ENCODE measurements at places on chromosomes 6 and 20.

DNA sequence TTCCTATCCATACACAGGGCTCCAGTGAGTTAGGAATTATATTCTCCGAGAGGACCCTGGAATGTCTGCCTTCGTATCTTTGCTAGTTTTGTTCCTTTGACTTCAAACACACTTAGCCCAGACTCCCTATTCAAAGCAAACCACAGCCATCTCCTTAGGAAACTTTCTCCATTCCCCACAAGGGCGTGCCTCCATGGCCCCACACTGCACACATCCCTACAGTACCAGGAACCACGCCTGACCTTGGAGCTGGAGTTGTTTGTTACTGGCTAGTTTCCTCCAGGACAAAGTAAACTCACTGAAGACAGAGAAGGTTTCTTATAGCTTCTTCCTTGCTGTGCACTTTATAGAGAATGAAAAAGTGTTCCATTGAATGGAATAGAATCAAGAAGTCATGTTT is 412.8 kb upstream of the AGPAT4 start:
- no peak for DNase-seq

- DNase-seq, result no peak
Observed at GRCh38 chr6:123829302-123829953, 25.8 kb downstream of the NKAIN2 start.

DNA sequence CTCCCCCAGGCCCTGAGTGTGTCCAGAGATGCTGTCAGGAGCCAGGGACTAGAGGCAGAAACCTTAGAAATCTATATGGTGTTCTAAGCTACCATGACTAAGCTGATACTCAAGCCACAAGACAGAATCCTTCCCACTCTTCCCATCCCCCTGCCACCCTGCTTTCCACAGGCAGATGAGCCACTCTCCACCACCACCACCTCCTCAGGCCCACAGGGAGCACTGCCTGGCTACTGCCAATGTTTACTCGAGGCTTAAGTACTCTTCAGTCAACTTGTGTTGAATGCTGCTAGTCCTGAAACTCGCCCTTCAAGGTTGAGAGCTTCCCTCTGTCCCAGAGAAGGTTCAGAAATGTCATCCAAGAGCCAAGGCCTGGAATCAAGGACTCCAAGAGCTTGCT is 56.2 kb downstream of the CENPW start:
- DNase-seq, result no peak

GRCh38 chr20:33944914-33945313 is 48.8 kb upstream of the RALY start:
- no peak for DNase-seq

DNA sequence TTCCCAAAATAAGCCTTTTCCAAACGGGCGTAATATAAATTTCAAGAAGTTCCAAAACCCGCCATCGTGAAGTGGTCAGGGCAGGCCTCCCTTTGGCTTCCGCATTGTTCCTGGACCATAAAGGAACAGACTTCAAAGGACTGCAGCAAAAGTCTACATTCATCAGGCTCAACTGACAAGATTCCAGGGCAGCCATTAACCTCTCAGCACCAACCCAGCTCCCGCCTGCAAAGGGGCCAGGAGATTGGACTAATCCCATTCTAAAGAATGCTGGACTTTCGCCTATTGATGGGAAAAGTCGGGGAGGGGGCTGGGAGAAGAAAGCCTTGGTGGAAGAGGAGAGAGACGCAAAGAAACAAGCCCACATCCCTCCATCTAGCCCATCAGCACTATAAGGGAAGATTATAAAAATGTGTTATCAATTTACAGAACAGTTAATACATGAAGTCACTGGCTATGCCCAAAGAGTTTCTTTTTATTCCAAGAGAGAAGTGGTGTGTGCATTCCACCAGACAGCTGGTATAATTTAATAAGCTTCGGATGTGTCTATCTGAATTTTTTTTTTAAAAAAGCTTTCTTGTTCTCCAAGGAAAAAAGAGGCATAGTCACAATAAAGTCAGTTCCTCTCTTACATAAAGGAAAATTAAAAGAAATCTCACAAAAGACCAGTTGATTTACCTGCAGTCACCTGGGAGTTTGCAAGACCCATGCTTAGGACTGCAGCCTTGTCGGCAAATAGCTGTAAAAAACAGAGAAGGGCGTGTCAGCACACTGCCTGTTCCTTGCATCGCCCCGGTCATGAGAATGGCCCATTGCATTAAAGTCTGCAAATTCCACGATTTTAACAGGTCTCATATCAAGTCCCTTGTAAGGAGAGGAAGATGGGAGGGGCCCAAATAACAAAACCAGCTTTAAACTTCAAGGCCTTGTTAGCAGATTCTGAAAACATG is 17.8 kb downstream of the JAG1 start:
- no peak for DNase-seq

DNA sequence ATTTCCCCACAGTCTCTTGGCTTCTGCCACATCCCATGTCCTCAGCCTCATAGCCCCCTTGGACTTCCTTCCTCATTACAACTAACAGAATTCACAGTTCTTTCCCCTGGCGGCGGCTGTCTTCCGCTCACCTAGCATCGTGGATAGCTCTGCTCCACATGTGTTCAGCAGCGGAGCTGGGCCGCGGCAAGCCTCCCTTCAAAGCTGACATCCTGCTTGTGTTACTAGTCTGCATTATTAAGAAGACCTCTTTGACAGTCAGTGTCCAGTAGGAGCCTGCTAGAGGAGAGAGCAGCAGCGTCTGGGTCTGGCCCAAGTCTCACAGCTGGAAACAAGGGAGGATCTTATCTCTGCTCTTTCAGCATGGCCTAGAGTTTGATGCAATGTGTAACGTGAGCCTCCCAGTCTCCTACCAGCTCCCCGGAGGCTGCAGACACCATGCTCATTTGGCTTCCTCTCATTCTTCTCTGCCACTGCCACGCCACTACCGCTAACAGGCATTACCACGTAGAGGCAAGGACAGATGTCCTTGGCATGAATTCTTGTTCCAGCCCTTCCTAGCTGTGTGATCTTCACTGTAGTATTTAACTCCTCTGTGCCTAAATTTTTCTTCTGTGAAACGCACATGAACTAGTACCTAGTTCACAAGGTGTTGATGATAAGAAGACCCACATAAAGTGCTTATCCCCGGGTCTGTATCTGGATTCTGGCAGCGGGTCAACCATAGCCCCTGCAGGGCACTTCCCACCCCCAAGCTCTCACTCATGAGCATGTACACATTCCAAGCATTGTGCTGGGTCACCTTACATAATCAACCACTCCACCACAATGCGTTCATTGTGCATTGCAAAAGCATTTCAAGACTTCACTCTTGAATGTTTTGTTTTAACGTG is 107.1 kb upstream of the BACH2 start:
- DNase-seq, result no peak

DNA sequence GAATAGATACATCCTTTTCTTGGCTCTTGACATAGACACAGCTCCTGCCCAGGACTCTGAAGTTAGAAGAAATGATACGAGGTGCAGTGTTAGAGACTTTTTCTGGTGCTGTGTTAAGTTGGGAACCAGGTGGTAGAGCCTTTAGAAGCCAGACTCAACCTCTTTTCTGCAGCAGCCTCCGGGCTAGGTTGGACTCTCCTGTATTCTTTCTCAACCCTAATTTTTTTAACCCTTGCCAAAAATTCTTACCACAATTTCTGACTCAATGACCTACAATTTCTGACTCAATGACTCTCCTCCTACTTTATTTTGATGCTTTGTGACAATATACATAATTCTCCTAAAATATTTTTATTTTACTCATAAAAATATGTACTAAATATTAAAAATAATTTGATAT is 127.4 kb upstream of the PRL start:
- DNase-seq, result no peak

DNA sequence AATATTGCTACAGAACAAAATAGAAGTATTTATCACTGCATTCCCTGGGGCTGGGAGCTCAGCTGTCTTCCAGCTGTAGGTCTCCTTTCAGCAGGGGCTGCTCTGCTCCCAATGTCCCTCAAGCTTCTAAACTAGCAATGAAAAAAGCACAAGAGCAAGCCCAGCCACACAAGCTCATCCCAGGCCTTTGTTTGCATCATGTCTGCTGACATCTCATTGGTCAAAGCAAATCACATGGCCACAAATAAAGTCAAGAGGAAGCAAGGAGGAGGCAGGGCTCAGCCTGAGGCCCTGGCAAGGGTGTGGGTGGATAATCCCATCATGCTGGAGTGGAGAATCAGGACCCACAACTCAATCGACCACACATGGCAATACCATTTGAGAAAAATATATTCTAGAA is 2.2 kb upstream of the BFSP1 start:
- no peak for DNase-seq

- no peak for DNase-seq
Observed at GRCh38 chr6:162852840-162853577, 125.2 kb downstream of the PACRG start.

DNA sequence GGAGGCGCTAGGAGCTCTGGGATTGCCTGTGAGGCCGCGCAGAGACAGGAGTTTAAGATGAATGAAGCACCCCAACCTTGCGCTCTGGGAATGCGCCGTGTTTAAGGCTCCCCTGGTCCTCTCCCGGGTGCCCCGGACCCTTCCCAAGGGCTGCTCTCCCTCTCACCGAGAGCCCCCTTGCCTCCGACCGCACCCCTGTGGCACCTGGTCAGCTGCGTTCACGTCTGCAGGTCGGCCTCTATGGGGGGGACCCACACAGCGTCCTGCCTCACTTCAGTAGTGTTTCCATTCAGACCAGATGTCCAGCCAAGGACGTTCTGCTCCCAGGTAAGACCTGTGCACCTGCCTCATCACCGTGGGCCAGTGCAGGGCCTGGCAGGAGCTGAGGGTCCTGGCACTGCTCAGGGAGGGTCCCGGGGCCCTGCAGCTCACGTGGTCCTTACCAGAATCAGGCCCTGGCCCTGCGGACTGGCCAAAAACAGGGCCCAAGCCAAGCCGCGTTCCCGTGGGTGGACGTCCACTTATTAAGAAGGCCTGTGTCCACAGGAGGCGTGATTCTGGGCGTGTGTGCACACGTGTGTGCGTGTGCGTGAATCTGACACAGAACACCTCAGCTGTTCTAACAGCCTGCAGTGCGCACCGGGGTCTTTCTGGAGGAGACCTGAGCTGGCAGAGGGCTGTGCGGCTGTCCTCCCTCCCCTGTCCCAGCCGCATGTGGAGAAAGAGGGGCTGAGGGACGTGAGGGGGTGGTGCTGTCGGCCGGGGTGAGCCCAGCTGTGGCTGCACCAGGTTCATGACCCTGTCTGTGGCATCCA is 79.9 kb upstream of the BHLHE23 start:
- no peak for DNase-seq

- no peak for DNase-seq
Observed at GRCh38 chr6:37860226-37860839, 40.8 kb downstream of the ZFAND3 start.

DNA sequence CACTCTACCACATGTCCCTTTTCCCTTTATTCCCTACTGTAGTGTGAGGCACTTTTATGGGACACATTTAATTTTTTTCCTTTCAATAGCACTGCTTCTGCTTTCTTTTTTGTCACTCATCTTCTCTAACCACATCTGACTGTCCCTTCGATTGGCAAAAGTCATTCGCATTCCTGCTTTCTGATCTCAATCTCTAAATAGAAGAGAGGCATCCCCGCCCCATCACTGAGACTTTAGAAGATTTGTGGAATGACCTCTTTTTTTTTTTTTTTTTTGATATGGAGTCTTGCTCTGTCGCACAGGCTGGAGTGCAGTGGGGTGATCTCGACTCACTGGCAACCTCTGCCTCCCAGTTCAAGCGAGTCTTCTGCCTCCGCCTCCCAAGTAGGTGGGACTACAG is 9.1 kb downstream of the ZNF292 start:
- no peak for DNase-seq

DNA sequence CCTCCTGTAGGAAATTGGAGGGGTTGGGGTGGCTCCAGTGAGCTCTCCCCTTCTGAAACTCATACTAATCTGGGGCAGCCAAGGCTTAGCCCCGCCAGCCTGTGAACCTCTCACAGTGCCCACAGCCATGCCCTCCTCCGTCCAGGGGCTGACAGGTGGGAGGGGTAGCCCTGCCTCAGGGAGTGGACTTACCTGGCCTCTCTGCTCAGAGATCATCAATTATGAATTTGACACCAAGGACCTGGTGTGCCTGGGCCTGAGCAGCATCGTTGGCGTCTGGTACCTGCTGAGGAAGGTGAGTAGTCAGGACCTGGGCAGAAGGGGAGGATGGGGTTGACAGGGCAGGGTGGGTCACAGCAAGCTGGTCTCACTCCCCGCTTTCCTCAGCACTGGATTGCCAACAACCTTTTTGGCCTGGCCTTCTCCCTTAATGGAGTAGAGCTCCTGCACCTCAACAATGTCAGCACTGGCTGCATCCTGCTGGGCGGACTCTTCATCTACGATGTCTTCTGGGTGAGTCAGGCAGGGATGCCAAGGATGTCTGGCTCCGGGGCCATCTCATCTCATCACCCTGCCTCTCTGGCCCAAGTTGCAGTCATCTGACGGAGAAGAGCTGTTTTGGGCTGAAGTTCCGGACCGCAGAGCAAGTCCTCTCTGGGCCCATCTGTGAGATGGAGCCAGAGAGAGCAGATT is 34.7 kb downstream of the HM13 start:
- no peak for DNase-seq

- no peak for DNase-seq
Observed at GRCh38 chr6:168243812-168244376, 75.7 kb downstream of the DACT2 start.

DNA sequence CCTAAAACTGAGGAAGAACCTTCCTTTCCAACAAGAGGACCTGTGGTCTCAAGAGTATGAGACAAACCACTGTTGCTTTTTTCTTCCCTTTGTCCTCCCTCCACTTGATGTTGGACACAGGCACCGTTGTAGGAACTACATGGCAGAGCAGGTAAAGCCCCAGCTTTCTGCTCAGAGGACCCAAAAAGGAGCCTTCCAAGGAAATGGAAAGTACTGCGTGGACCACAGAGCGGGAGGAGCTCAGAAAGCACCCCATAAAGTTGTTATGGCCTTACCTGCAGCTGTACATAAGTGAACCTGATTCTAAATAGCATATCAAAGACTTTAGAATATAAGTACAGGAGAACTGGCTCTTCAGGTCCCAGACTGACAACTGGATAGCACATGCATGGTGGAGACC is 29.4 kb downstream of the TMEM74B start:
- no peak for DNase-seq

DNA sequence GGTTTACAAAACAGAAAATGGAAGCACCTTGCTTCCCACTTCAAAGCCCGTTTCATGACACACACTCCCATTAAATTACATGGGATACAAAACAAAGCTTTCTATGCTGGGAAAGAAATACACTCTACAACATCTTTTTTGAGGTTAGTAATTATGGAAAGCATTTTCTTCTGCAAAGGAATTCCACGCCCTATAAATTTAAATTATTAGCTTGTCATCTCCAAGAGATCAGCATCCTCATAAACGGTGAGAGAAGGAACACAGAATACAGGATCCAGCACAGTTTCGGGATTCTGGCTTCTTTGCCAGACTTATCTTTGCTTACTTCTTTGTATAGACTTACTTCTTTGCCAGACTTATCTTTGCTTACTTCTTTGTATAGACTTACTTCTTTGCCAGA is 1.3 kb upstream of the SMPDL3A start:
- no peak for DNase-seq
